ENCODE measurements at places on chromosomes 7 and 10.

GRCh38 chr7:37076668-37077067 lies 352.4 kb upstream of the AOAH start:
- no peak for DNase-seq

DNA sequence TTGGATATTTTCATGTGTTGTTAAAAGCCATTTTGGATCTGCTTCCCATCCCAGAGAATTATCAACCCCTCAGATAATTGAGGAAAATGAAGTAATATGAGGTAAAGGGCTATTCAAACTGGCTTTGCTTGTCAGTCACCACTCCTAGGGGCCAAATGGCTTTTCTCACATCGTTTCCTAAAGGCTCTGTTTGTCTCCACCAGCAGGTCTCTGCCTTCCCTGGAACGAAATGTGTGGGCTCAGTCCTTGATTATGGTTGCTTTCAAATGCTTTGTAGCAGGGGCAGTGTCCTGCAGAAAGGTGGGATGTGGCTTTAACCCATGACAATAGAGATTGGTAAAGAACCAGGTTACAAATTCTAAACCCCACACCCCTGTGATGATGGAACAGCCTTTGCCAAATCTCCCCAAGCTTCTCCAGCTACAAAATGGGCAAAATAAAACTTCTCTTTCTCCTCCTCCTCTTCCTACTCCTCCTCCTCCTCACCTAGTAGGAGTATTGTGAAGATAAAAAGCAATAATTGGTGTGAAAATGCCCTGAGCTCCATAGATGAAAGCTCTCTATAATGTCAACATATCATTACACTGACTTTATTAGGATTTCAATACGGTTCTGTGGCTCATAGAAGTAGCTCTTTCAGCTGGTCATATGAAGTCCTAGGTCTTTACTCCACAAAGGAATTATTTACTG lies 127.6 kb downstream of the CHN2 start:
- no peak for DNase-seq

- DNase-seq: no peak
Measured at GRCh38 chr10:112024079-112024478, 159.5 kb downstream of the GPAM start.

DNA sequence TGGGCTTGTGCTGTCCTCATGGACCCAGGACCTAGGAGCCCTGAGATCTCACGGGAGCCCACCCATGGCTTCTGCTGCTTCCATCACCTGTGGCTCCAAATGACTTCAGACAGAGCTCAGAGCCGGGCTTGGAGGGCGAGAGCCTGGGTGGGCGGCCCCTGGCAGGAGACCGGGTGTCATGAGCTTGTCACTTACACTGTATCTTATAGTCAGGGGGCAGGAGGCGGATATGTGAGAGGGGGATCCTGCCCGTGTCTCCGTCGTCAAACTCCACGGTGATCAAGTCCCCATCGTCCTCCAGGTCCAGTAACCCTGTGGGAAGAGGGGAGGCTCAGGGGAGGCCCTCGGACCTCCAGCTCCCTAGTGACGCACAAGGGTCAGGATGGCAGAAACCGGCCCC lies 33.0 kb downstream of the SLC29A4 start:
- DNase-seq: no peak

DNA sequence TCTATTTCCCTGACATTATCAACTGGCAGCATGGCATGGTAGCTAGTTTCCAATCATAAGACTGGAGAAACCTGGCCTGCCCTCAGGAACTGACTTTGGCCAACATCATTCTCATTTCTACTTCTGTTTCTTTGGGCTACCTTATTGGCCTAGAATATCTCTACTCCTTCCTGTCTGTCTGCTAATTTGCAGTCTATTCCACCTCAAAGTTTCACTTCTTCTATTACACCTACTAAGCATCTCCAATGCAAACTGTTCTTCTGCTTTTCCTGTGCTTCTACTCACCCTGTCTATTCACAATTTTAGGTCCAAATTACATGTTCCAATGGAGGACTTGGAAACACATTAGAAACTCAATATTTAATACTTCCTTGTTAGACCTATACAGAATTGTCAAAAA lies 65.6 kb downstream of the ZNF503 start:
- DNase-seq: no peak

- peak; percentile 51 for DNase-seq
Measured at GRCh38 chr7:50552921-50553320, 12.3 kb downstream of the DDC start.

- DNase-seq: no peak
Measured at GRCh38 chr7:76129366-76129765, 72.3 kb upstream of the SRRM3 start.

DNA sequence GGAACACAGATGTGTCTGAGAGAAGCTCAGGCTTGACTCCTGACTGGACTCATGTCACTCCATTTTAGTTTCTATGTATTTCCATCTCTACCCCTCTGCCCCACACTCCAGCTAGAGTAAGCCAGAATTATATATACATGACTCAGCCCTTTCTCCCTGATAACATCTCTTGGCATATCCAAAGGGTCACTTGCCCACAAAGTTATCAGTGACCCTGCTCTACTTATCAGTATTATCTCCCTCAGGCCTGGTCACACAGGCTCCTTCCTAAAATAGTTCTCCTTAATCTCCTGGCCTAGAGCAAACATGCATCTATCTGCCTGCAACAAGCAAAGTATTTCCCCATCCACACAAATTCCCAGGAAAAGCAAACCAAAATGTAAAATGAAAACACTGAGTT lies 598.3 kb downstream of the SUGCT start:
- no peak for DNase-seq

DNA sequence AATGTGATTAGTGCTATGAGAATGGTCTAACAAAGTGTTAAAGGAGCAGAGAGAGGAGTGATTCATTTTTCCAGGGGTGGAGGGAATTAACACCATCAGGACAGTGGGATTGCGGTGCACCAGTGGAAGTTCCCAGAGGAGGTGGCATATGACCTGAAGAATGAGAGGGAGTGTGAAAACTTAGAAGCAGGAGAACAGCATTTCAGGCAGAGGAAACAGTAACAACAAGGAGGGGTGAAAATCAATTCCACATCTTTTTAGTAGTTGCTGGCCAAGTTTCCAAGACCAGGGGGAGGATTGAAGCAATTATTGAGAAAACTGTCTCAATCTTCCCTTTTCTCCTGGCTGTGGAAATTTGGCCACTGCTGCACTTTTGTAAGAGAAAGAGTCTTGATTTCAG lies 23.7 kb upstream of the CCDC172 start:
- no peak for DNase-seq

DNA sequence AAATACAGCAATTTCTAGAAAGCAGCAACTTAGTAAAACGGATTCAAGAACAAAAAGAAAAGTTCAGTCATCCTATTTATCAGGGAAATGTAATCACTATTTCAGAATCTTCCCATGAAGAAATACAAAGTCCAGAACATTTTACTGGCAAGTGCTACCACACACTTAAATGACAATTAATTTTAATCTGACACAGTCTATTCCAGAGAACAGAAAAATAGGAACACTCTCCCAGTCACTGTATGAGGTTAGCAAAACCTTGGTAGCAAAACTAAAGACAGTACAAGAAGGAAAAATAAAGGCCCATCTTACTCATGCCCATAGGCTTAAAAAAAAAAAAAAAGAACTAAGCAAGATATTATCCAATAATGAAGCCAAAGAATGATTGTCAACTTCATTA lies 295.8 kb downstream of the CELF2 start:
- DNase-seq: no peak

DNA sequence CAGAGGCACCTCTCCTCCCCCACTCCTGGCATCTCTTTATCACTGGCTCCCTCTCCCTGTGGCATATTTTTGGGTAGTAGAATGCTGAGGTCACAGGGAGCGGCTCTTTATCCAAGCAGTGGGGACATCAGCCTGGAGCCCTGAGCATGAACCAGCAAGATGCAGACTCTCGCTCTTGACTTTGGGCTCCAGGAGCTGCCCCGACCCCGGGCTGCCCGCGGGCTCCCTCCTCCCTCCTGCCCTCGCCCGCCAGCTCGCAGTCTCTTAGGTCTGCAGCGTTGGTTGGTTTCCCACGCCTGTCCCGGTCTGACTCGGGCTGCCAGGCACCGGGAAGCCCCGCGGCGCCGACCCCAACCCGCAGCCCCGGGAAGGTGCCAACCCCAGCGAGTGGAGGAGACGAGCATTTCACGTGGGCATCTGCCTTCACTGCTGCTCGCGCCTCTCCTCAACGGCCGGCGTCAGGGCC lies 1.3 kb downstream of the INSYN2A start:
- DNase-seq: no peak

GRCh38 chr7:78803501-78804127 lies 649.9 kb downstream of the MAGI2 start:
- DNase-seq: no peak

DNA sequence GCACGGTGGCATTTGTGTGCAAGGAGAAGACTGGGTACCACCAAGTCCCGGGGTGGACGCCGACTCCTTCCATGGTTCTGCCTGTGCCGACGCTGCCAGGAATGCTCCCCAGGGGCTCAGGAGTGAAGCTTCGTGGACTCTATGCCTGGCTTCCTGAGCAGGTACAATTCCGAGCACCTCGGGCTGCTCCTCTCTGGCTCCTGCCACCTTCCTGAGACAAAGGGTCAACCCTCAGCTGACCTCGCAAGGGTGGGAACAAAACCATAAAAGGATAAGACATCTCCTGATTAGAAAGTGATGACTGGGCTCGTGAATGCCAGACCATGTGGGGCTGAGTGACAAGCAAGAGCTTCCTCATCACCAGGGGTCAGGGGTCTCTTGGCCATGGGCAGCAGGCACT lies 31.8 kb downstream of the CALML3 start:
- no peak for DNase-seq

- DNase-seq: no peak
Measured at GRCh38 chr10:807958-808353, 118.5 kb upstream of the DIP2C start.

DNA sequence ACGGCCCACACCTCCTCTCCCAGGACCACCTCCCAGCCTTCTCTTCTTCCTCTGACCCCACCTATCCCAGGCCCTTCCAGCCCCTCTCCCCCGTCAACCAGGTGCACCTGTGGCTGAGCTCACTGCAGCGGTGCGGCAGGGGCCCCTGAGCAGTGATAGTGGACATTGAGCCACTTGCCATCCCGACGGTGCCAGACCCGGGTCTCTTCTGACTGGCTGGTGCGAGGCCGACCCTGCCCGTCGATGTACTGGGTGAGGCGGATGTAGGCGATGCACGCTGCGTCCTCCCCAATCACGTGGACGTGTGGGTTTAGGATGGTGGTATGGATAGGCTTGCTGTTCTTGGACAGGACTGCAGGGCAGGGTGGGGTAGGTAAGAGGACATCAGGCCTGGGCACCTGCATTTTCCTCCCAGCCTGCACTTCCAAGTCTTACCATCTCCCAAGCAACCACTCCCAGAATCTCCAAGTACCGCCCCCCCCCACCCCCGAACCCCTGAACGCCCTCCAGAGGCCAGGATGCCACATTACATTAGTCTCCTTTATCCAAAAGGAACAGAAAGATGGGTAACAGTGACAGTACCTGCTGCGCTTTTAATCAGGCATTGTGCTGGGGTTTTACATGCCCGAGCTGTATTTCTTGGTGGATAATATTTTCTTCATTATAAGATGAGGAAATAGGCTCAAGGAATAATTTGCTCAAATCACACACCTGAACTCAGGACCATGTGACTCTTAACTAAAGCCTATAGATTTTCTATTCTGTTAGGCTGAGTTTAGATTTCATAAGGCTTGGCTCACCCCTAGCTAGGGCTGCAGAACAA lies 3.7 kb upstream of the NDST2 start:
- no peak for DNase-seq

- no peak for DNase-seq
Measured at GRCh38 chr10:22623633-22624253, 90.6 kb downstream of the PIP4K2A start.

DNA sequence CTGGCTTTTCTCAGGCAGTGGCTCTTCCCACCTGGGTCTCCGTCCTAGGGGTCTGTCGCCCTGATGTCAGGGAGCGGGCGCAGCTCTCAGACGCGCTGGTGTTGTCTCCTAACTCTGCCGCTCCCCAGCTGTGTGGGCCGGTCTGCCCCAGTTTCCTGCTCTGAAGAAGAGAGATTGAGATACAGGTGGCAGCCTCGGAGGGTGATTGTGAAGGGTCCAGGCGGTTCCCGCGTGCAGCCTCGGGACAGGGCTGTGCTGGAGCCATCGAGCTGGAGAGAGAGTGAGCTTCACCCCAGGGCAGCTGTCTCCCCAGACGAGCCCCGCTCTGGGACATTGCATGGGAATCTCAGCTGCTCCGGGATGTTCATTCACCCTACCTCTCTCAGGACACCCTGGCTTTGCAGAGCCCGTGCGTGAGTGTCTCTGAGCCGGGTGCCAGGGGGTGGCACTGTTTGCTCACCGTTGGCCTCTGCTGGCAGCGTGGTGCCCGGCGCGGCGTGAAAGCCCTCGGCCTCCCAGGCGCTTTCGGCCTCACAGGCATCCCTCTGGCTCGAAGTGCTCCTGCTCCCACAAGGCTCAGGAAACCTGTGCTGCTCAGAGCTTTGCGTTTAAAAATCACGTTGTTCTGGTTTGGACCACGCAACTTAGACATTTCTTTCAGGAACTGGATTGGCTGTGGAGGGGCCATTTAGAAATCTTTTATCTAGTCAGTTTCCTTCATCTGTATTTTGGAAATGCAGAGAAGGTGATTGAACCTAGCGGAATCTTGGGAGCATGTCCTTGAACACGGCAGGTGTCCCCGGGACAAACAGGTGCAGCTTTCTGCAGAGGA lies 33.8 kb upstream of the ZFAND2A start:
- peak; percentile 28 for DNase-seq

DNA sequence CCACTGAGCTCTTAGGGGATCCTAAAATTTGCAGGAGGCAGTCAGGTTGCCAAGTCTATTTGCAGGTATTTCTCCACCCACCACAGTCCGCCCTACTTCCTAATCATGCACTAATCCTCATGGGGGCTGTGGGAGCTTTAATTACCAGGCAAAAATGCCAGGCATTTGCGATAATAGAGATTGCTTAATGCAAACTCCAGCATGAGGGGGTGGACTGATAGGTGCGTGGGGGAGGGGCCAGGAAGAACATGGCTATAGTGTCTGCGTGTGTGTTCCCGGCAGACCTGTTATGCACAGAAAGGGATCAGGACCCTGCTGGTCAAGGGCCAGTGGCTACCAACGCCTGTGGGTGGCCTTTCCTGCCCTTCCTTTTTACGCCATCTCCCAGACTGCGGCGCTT lies 15.6 kb upstream of the AQP1 start:
- no peak for DNase-seq

DNA sequence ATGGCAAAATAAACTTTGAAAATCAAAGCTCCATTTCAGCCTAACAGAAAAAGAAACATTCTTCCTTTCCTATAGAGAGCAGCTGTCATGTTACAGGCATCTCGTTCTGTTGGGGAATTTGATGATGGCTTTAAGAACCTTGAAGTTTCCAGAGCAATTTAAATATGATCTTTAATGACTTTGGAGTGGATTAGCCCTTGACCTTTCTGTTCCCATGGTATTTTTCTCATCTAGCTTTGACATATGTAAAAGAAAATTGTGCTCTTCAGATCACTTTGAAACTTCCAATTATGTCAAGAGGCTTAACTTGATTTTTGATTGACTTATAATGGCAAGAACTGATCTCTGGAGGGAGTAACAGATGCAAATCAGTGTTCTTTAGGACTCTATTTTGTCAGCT lies 157.6 kb upstream of the SEMA3E start:
- DNase-seq: no peak

- no peak for DNase-seq
Measured at GRCh38 chr10:79387974-79388850, 40.9 kb downstream of the PPIF start.

GRCh38 chr10:11563936-11564335 lies 47.5 kb downstream of the USP6NL start:
- no peak for DNase-seq
